ENCODE measurements at places on chromosomes 4 and X.

- no peak for DNase-seq
Observed at GRCh38 chrX:115679460-115679859, 118.5 kb downstream of the PLS3 start.

DNA sequence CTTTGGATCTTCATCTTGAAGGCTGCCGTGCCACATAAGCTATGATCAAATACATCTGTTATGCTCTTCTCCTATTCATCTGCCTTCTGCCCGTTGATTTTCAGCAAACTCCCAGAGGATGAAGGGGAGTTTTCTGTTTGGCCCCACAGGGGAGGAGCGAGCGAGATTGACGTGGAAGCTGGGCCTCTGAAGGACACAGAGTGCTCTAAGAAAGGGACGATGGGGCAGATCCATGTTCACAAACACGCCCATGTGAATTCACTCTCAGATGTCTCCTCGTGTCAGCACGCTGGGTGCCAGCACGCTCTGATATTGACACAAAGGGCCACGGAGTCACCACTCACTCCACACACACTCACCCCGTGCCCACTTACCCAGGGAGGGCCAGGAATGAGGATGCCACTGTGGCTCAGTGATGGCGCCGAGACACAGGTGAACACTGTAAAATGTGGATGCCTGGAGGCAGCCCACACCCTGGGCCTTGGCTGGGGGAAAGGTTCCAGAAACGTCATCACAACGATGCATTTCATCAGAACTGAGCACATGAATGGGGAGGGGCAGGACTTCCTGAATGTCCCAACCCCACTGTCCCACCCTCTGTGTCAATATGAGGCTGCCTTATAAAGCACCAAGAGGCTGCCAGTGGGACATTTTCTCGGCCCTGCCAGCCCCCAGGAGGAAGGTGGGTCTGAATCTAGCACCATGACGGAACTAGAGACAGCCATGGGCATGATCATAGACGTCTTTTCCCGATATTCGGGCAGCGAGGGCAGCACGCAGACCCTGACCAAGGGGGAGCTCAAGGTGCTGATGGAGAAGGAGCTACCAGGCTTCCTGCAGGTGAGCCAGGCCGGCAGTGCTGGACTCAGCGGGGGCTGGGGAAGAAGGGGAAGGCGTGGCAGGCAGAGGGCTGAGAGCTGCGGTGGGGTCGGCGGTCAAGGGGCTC lies at the start of gene S100P:
Gene S100P, plus strand, starts transcription at position 648 of the 946 bp plus-strand sequence. Its CDS starts 55 bp downstream, at position 703.
- no peak for DNase-seq

GRCh38 chr4:21738821-21739220 lies 209.8 kb downstream of the KCNIP4 start:
- DNase-seq = no peak

DNA sequence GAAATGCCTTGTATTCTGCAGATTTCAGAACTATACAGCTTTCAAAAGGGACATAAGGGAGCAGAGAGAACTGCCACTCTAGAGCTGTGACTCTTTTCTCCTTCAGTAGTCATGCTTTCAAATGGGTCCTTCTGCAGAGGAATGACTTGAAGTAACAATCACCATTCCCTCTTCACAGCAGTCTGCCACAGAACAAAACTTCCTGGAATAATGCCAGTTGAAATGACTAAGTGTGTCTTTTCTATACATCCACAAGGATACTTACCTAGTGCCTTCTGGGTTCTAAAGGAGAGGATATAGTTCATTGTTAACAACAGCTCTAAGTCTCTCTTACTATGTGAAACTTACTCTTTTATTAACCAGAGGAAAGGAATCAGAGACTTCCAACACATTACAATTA lies 515.4 kb upstream of the ATOH1 start:
- DNase-seq = no peak

- no peak for DNase-seq
Observed at GRCh38 chr4:90904021-90904420, 776.8 kb downstream of the CCSER1 start.

GRCh38 chr4:165714650-165715049 lies 158.4 kb upstream of the TLL1 start:
- no peak for DNase-seq

DNA sequence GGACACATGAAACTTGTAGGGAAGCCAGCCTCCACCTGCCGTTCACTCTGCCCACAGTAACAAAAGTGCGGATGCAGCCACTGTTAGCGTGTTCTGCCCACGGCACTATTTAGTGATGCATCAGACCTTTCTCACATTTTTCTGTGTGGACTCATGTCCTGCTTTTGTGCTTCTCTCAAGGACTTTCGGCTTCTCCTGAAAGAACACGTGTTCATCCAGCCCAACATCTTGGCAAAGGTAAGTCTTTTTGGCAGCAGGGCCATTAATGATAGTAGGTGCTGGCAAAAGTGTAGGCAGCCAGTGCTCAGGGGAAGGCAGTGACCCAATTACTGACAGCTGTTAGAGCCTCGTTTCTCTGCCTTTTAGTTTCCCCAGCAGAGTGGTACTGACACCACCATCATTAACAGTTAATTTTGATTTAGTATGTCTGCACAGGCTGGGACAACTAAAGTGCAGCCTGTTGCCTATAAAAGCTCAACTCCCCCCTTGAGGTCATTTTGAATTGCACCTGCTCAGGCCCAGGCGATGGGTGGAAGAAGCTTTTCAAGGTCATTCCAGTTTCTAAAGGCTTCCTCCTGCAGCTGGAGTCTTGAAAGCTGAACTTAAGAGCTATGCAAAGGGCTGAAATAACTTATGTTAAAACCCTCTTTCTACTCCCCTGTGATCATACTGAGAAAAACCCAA lies 54.5 kb upstream of the HPSE start:
- DNase-seq = no peak

DNA sequence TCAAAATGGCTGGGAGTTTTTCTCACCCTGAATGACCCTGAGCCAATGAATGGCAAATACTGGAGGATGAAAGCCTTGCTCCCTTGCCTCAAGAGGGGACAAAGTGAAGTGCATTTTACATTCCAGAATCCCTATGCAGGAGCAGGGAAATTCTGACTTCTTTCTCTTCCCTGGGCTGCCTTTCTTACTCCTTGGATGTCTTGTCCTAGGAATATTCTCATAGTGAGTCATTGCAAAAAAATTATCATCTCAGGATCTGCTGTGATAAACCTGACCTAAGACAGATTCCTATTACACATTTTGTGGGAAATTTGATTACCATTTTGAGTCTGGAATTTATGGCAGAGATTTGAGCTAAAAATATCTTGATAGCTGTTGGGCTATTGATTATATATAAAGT lies 199.9 kb downstream of the TMA16 start:
- DNase-seq = no peak

DNA sequence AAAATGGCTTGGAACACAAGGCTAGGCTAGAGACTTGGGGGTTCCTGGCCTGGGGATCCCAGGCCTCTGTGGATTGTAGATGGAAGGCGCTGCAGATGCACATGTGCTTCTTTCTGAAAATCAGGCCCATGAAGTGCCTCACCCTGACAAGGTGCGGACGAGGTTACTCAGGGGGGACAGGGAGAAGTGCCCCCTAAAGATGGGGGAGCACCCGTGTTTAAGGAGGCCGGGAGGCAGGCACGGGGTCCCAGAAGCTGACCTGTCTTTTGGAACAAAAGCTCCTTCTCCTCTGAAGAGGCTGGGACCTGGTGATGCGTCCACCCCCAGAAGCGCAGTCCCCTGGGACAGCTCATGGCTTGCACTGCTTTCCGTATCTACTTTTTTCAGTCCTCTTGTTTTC lies 2.4 kb downstream of the PDZD4 start:
- no peak for DNase-seq

DNA sequence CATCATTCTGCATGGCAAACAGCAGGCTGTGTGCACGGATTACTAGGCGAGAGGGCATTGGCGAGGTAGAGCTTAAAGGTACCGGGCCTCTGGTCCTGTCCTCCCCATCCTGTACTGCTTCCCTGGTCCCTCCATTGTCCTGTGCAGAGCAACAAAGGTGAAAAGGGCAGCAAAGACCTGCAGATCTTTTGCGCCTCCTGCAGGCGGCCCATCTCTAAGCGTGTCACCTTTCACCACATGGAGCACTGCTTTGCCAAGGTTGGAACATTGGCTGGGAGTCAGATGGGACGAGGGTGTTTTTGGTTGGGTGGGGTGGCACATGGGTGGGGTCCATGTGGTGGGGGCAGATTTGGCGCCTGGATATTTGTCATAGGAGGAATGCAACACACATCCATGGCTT lies 64.7 kb upstream of the UXT start:
- DNase-seq = no peak

DNA sequence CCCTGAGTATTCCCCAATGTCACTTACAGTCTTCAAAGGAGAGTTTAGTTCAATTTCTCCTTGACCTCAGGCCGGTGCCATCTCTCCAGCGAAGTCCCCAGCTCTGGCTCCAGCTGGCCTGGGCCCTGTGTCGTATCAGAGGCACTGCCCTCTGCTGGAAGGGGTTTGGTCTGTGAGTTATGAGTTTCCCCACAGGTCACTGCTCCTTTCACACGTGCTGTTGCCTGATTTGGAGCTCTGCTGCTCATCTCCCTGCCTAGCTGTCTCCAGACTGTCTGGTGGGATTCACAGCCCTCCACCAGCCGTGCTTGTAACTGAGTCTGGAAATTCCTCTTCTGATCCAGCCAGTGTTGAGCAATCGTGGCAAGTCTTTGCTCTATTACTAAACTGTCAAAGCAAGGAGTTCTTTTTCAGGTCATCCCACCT lies at the start of gene RAP2C:
Gene RAP2C, minus strand, starts transcription at position 105 of the 426 bp plus-strand sequence. CDS start 2,179 bp downstream, outside the sequence.
- peak; percentile 75 for DNase-seq

- DNase-seq = no peak
Observed at GRCh38 chrX:40094900-40095582, 2.7 kb downstream of the BCOR start.

DNA sequence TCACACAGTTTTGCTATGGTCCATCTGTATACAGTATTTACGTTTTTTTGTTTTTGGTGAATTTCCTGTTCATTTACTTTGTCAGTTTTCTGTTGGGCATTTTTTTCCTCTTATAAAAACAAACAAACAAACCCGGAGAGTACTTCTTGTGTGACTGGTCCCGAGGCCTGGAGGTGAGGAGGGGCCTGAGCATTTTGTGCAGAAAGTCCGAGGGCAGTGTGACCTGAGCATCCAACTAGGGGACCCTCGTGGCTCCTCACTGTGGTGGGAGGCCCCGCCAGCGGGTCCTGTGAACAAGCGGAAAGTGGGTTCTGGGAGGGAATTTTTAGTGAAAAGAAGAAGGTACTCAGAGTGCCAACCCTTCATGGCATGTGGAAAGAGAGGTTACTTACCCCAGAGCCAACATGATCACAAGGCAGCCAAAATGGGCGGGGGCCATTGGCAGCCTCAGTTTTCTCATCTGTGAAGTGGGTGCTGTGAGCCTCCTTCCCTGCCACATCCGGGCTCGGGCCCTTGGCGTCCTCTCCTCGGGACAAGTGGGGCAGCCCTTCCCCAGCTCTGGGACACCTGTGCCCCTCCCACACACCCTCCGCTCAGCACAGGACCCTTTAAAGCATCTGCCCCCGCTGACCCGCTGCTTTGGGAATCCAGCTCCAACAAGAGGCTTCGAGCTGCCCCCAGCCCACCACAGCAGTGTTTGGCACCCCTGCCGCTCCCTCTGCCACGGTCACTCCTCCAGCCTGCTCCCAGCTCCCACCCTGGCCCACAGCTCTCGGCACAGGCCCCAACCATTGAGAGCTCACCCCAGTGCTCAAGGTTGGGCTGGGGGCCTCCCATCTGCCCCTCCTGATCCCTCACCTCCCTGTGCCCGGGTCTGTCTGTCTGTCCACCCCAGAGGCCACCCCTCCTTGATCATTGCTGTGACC lies 22.8 kb upstream of the GPR78 start:
- DNase-seq = no peak

GRCh38 chr4:82842593-82842992 lies 44.0 kb upstream of the SCD5 start:
- DNase-seq = no peak

DNA sequence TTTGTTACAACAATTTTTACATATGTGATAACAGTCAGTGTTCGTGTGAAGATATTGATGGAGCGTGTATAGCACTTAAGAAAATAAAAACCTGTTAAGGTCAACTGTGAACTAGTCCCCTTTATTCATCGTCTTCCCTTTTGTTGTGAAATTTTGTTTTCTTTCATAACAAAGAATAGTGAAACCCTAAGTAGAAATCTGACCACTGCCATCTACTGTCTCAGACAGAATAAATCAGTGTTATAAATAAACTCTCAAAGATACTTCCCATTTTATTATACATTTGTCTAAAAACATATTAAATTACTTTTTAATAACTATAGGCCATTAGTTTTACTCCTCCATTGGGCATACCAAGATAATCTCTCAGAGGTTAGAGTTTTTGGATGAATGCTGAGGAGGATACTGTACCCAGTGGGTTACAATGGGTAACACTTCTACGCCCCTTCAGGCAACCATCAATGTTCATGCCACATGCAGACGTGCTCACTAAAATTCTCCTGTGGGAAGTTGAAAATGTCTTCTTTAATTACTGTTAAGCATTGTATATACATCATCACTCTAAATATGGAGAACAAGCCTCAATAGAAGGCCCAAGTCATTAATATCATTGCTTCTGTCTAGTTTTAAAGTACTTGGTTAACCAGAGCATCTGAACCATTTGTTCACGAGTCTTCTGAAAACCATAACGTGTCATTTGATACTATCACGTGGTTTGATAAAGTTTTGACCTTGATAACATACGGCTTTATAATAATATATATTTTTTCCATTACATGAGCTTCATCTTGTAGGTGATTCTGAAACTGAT lies 171.2 kb downstream of the TMA16 start:
- DNase-seq = no peak

DNA sequence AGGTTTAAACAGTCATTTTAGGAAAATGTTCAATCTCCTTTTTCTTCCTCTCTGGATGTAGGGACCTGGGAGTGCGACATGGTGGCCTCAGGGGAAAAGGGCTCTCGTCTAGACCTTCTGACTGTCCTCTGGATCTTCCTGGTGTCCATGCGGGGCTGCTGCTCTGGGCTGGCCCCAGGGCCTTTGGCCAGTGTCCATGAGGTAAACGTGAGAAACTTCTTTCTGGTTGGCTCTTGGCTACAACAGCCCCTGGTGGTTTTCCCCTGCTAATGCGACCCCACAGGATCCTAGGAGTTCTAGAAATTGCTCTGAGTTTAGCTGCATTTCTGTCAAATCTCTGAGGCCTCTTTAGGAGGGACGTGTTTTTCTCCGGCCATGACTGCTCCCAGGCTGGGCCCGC lies 85.7 kb downstream of the MFAP3L start:
- DNase-seq = no peak

DNA sequence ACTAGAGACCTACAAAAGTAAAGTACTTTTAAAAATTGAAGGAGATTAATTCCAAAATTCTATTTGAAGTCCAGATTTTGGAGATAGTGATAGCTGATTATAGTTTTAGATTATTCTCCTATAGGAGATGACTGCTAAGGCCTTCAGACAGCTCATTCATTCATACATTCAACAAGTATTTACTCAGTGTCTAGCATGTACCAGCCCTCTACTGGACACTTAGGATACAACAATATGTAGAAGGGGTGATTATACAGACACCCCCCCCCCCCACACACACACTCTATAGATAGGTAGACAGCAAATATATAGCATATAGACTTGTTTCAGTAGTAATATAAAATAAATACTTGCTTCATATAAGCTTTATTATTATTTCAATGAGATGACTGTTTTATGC lies 60.4 kb upstream of the TAF9B start:
- no peak for DNase-seq

Data from activated CD8-positive, alpha-beta memory T cell treated with anti-CD3 and anti-CD28 coated beads for 24 hours (primary cell).